ENCODE measurements at places on chromosomes 4 and X.

- H3K36me3 ChIP-seq, result peaks cover 54% of the 10 kb centered on the region
- no peak for DNase-seq
- no peaks in the 10 kb centered on the region for H3K27me3 ChIP-seq
- H3K27ac ChIP-seq, result no peak overlapping the region
Measured at GRCh38 chr4:82833696-82834313, 35.2 kb upstream of the SCD5 start.

- H3K27ac ChIP-seq, result no peak overlapping the region
- peaks cover 3% of the 10 kb centered on the region for H3K4me1 ChIP-seq
- no peaks in the 10 kb centered on the region for H3K36me3 ChIP-seq
- no peak for DNase-seq
- no peak overlapping the region for H3K4me3 ChIP-seq
- no peaks in the 10 kb centered on the region for H3K27me3 ChIP-seq
Measured at GRCh38 chr4:54683616-54684346, 26.0 kb downstream of the KIT start.

GRCh38 chrX:153971124-153971449, 531 bp downstream of the HCFC1 start:
- peaks cover 53% of the 10 kb centered on the region for H3K4me1 ChIP-seq
- peak overlapping the region; percentile 60 for H3K4me3 ChIP-seq
- H3K27ac ChIP-seq, result peak overlapping the region; percentile 98
- H3K36me3 ChIP-seq, result no peaks in the 10 kb centered on the region

GRCh38 chr4:55754754-55755350, 64.7 kb upstream of the EXOC1L start:
- no peak for DNase-seq
- H3K27me3 ChIP-seq, result no peaks in the 10 kb centered on the region
- no peaks in the 10 kb centered on the region for H3K4me1 ChIP-seq

- H3K27ac ChIP-seq, result no peak overlapping the region
- H3K4me3 ChIP-seq, result no peak overlapping the region
- no peaks in the 10 kb centered on the region for H3K4me1 ChIP-seq
- DNase-seq, result peak; percentile 43
- no peaks in the 10 kb centered on the region for H3K27me3 ChIP-seq
- no peaks in the 10 kb centered on the region for H3K36me3 ChIP-seq
Measured at GRCh38 chr4:5448221-5448620, 260.1 kb downstream of the EVC2 start.

- no peaks in the 10 kb centered on the region for H3K27me3 ChIP-seq
- no peak overlapping the region for H3K27ac ChIP-seq
Measured at GRCh38 chr4:139241784-139242151, 38.3 kb downstream of the MGARP start.

GRCh38 chr4:41324861-41325260, 68.1 kb downstream of the UCHL1 start:
- no peak overlapping the region for H3K4me3 ChIP-seq
- no peak for DNase-seq
- no peaks in the 10 kb centered on the region for H3K27me3 ChIP-seq
- H3K36me3 ChIP-seq, result no peaks in the 10 kb centered on the region
- peaks cover 5% of the 10 kb centered on the region for H3K4me1 ChIP-seq
- H3K27ac ChIP-seq, result no peak overlapping the region

- DNase-seq, result no peak
- H3K4me3 ChIP-seq, result no peak overlapping the region
- no peak overlapping the region for H3K27ac ChIP-seq
Measured at GRCh38 chr4:156194896-156195295, 241.2 kb upstream of the CTSO start.

DNA sequence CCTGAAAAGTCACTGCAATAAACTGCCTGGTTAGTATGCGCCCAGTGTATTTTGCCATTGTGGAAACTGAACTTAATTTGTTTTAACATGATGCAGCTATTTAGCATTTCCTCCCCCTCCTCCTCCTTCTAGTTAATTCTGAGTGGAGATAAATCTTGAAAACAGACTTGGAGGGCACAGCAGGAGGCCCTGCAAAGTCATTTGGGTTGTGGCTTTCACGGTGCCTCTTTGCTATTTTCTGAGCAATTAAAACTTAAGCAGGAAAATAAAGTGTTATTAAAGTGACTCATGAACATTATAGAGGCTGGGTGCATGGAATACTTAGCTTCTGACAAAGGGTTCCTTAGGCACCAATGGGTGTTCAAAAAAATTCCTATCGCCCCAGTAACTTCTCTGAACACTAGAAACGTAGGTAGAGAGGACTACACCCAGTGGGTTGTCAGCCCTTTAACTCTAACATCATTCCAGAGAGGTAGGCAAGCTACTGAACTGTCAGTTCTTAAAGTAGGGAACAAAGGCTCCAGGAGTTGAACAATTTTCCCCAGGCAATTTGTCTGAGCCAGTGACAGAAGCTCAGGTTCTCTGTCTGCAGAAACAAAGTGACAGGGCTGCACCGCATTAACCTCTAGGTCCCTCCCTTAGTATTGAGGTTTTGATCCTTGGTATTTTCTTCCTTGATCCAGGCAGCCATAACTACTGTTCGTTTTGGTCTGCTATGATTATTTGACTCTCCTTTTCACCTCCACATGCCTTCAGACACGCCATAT, 158.3 kb upstream of the KIT start:
- DNase-seq, result no peak
- peaks cover 8% of the 10 kb centered on the region for H3K4me1 ChIP-seq
- no peak overlapping the region for H3K27ac ChIP-seq

DNA sequence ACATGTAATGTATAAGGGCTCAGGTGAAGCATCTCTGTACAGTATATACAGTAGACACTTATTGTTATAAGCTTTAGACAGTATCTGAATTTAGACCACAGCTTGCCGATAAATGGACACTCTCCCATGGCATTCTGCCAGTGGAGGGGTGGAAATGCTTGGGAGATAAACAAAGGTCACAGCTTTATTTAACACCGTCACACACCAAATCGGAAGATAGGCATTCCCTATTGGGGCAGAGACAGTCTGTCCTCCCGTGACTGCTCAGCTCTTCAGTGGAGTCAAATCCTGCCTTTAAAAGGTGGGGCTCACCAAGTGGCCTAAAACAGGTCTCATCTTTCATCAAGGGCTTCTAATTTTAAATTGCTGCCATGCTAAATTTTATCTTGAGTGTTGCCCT, 178.8 kb downstream of the CAMK2D start:
- H3K4me1 ChIP-seq, result no peaks in the 10 kb centered on the region
- H3K4me3 ChIP-seq, result no peak overlapping the region
- H3K27ac ChIP-seq, result no peak overlapping the region
- no peaks in the 10 kb centered on the region for H3K27me3 ChIP-seq
- DNase-seq, result no peak

DNA sequence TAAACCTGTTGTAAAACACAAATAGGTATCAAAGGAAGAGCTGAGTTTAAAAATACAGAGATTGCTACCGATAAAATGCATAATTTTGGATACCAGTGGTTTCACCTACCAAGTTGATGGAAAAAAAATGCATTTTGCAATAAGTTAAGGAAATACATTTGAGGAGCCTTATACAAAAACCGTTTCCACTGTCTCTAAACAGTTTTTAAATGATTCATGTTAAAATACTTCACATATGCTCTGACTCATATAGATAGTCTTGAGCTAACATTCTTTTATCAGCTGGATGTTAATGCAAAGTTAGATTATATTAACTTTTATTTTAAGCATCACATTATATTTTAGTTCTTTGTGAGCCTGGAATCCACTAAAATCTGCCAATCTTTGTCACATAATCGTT, 50.6 kb upstream of the ANKRD17 start:
- H3K4me1 ChIP-seq, result no peaks in the 10 kb centered on the region
- no peak overlapping the region for H3K4me3 ChIP-seq
- H3K27me3 ChIP-seq, result no peaks in the 10 kb centered on the region
- no peak overlapping the region for H3K27ac ChIP-seq

DNA sequence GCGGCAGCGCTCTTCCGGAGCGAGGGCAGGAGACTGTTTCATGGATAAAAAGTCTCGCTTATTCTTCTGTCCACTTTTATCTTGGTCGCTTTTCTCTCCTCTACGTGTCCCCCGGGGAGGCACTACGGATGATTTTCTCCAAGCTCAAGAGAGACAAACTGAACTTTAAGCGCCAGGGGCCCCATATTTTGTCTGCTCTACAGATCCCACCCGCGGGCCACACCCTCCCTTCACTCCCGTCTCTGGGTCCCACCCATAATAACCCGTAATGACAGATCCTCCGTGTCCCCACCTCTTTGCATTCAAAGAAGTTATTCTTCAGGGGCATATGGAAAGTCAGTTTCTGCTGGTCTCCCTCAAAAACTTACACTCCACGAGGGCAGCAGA, at the start of gene CORIN:
TSS of gene CORIN (minus strand) at position 160 of the 387 bp plus-strand sequence. CDS start at position 42, 118 bp downstream.
- H3K36me3 ChIP-seq, result peaks cover 9% of the 10 kb centered on the region
- peak within 1 kb of the TSS; percentile 69 for H3K4me3 ChIP-seq
- H3K4me1 ChIP-seq, result peaks cover 37% of the 10 kb centered on the region
- DNase-seq, result peak; percentile 76

- no peak for DNase-seq
- H3K27ac ChIP-seq, result no peak overlapping the region
- no peaks in the 10 kb centered on the region for H3K4me1 ChIP-seq
- no peaks in the 10 kb centered on the region for H3K27me3 ChIP-seq
- H3K36me3 ChIP-seq, result peaks cover 70% of the 10 kb centered on the region
- no peak overlapping the region for H3K4me3 ChIP-seq
Measured at GRCh38 chr4:153622093-153622492, 62.0 kb upstream of the TLR2 start.

- H3K27ac ChIP-seq, result no peak overlapping the region
- no peaks in the 10 kb centered on the region for H3K27me3 ChIP-seq
- DNase-seq, result no peak
- H3K4me3 ChIP-seq, result no peak overlapping the region
- H3K36me3 ChIP-seq, result no peaks in the 10 kb centered on the region
Measured at GRCh38 chr4:125956276-125956675, 641.5 kb downstream of the FAT4 start.
